ENCODE measurements at places on chromosomes 6 and 20. TPM values are rescaled to one million over a fixed set of nuclear protein-coding genes. Genes with fewer than 3 reads are reported as not detected.
A peak's percentile ranks its signal among the peaks of the same experiment; 100 is the strongest.

- H3K27me3 ChIP-seq: no peaks in the 10 kb centered on the region
- no peak for DNase-seq
- no peak overlapping the region for H3K27ac ChIP-seq
- H3K36me3 ChIP-seq: no peaks in the 10 kb centered on the region
Measured at GRCh38 chr6:131524695-131525336, 48.2 kb upstream of the ARG1 start.

- DNase-seq: no peak
- H3K27ac ChIP-seq: no peak overlapping the region
- H3K36me3 ChIP-seq: no peaks in the 10 kb centered on the region
Measured at GRCh38 chr20:50003253-50003656, 20.5 kb downstream of the SNAI1 start.

DNA sequence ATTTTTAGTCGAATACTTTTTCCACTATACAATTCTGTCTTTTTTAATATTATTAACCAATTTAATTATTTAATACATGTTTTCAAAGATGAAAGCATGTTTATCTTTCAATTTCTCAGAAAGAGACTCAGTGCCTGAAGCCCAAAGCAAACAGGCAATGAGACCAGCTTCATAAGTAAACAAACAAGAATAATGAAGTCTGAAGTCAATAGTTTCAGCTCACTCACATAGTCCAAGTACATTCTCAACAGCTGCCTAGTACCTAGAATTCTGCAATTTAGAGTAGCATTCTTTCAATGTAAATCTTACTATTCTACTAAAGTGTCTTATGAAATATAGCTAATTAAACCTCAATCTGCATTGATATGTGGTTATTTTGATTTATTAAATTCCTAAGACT, 626.5 kb upstream of the NRSN1 start:
- H3K27me3 ChIP-seq: no peaks in the 10 kb centered on the region
- H3K4me3 ChIP-seq: no peak overlapping the region

GRCh38 chr6:73418081-73418741, 23.6 kb downstream of the DDX43 start:
- no peaks in the 10 kb centered on the region for H3K27me3 ChIP-seq
- no peak overlapping the region for H3K4me3 ChIP-seq
- no peak overlapping the region for H3K27ac ChIP-seq
- no peaks in the 10 kb centered on the region for H3K4me1 ChIP-seq
- no peaks in the 10 kb centered on the region for H3K36me3 ChIP-seq

DNA sequence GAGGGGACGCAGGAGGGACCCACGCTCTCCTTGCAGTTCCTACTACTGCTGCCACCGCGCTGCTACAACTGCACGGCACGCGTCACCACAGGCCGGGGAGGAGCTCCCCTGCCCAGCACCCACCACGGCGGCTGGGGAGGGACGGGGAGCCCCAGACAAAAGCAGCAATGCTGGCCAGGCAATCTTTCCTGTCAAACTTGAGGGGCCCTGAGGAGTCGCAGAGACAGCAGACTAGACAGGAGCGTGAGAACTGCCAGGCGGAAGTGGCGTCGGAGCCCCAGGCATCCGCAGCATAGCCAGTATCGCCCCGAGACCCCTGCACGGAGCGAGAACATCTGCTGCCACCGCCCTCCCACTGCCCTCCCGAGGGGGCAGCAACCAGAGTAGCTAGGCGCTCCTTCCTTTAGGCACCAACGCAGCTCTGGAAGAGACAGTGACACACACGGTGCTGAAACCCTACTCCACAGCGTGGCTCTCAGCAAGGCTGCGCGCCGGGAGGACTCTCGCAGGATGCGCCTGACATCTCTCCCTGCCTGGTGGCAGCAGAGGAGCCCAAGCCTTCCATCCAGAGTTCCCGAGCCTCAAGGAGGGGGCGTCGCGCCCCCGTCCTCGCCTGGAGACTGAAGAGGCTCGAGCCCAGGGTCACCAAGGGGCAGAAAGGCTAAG, 2.2 kb downstream of the TAF4 start:
- H3K27ac ChIP-seq: peak overlapping the region; percentile 55
- peak; percentile 68 for DNase-seq
- no peaks in the 10 kb centered on the region for H3K36me3 ChIP-seq
- peaks cover 33% of the 10 kb centered on the region for H3K4me1 ChIP-seq
- H3K27me3 ChIP-seq: peaks cover 7% of the 10 kb centered on the region
- peak overlapping the region; percentile 74 for H3K4me3 ChIP-seq

DNA sequence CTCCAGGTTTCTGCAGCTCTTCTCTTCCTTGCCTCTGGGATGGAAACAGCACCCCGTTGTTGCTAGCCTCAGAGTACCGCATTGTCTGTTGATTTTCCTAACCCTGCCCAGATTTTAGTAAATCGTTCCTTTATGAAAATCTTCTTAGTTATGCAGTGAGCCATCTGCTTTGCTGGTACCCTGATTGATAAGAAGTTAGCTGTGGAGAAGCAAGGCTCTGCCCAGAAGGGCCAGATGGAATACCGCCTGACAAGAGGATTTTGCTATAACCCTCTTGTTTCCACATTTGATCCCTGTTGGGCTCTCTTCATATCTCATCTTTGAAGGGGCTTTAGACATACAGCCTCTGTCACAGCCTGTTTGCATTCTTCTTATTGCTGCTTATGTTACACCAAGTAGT, 229.0 kb downstream of the CDKAL1 start:
- no peaks in the 10 kb centered on the region for H3K27me3 ChIP-seq
- no peak overlapping the region for H3K4me3 ChIP-seq

GRCh38 chr6:25330796-25331685, 51.9 kb downstream of the CARMIL1 start:
- no peaks in the 10 kb centered on the region for H3K36me3 ChIP-seq
- no peaks in the 10 kb centered on the region for H3K27me3 ChIP-seq
- H3K4me1 ChIP-seq: peaks cover 19% of the 10 kb centered on the region
- H3K27ac ChIP-seq: no peak overlapping the region
- peak; percentile 24 for DNase-seq

- peaks cover 35% of the 10 kb centered on the region for H3K4me1 ChIP-seq
- peaks cover 3% of the 10 kb centered on the region for H3K27me3 ChIP-seq
- H3K27ac ChIP-seq: peak overlapping the region; percentile 99
- peak overlapping the region; percentile 69 for H3K4me3 ChIP-seq
- H3K36me3 ChIP-seq: no peaks in the 10 kb centered on the region
- DNase-seq: no peak
Measured at GRCh38 chr20:20085071-20085470, 32.7 kb downstream of the CFAP61 start.

DNA sequence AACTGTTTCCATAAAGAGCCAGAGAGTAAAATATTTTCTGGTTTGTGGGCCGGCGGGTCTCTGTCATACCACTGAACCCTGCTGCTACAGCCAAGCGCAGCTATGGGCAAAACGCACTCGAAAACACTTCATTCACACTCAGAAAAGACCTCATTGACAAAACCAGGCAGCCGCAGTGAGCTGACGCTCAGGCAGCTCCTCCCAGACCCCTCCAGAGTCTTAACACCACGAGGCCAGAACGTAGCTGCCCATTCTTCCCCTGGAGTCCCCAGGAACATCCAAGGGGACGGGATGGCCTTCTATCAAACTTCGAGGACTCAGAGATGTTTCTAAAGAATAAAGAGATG, 35.6 kb upstream of the ZBP1 start:
- peak; percentile 8 for DNase-seq
- no peak overlapping the region for H3K4me3 ChIP-seq
- peaks cover 6% of the 10 kb centered on the region for H3K4me1 ChIP-seq
- peaks cover 2% of the 10 kb centered on the region for H3K27me3 ChIP-seq

- H3K36me3 ChIP-seq: peaks cover 6% of the 10 kb centered on the region
- H3K27me3 ChIP-seq: peaks cover 2% of the 10 kb centered on the region
- H3K27ac ChIP-seq: no peak overlapping the region
- DNase-seq: no peak
Measured at GRCh38 chr6:712805-713204, 19.9 kb upstream of the EXOC2 start.

DNA sequence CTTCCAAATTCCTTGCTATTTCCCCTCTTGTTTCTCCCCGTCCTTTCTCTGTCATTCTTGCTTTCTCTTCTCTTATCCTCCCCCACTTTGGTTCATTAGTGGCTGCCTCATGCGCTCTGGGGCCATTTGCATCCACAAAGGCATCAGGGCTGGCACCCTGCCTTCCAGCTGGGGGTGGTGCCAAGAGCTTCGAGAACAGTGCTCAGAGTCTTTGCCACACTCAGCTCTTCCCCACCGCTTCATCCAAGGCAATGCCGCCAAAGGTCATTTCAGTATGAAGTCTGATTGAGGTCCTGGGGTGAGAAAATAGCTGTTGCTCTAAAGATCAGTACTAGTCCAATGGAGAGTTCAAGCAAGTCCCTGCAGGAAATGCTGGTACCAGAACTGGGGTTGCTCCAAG, 22.7 kb downstream of the OLIG3 start:
- peaks cover 4% of the 10 kb centered on the region for H3K27me3 ChIP-seq
- H3K4me3 ChIP-seq: peak overlapping the region; percentile 42
- no peaks in the 10 kb centered on the region for H3K36me3 ChIP-seq
- no peak for DNase-seq
- peaks cover 43% of the 10 kb centered on the region for H3K4me1 ChIP-seq
- H3K27ac ChIP-seq: peak overlapping the region; percentile 92

Gene HTR1E
- total RNA-seq: 0.34 TPM

Gene CRISP2
- total RNA-seq: not detected

Gene SMOC2
- 0.44 TPM for total RNA-seq

Gene MLN
- not detected for total RNA-seq

Gene STX16
- total RNA-seq: 71.2 TPM
